ENCODE measurements at places on chromosomes 13 and 19.

DNA sequence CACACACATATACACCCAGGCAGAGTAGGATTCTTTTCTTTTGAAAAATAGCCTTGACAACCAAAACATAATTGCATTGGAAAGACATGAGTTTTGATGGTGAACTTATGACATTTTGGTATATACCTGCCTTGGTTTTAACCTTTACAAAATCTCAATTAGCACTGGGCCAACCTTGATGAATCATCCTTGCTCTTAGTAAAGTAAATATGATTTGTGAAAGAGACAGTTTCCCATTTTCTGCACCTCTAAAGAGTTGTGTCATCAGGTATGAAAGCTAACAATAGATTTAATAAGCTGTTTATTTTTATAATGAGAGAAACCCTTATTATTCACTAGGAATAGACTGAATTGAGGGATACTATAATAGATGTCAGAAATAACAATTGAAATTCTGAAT lies 15.7 kb upstream of the ENOX1 start:
- no peak for DNase-seq

GRCh38 chr19:6691342-6691741 lies 21.4 kb upstream of the TNFSF14 start:
- no peak for DNase-seq

DNA sequence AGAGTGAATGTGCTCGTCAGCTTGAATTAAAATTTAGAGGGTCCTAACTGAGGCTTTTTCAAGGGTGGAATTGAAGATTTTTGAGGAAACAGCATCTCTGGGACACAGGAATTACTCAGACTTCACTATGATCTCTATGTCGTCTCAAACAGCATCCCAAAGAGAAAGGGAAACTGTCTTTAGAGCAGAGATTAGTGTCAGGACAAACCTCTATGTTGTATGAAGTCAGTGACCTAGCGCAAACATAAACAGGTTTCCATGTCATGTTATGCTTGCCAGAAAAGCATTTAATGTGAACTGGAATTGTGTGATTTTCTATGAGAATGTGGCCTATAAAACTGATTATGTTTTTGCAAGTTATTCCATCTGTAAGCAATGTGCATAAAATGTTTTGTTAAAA lies 573.7 kb downstream of the GPC6 start:
- DNase-seq: no peak

DNA sequence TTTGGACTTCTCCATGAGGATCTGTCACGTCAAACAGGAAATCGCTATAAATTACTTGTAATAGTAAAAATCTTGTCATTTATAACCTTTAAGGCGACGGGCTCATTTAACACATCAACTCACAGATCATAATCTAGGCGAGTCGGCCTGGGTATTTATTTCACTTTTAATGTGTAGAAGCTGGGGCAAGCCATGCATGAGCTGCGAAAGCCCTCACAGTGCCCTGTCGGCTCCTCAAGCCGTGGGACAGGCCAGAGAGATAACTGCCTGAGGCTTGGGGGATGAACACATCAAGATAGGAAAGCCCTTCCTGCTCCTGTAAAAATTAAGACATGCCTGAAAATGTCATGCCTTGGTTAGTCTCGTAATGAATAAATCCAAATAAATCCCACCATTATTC lies 30.8 kb downstream of the SOX1 start:
- no peak for DNase-seq

DNA sequence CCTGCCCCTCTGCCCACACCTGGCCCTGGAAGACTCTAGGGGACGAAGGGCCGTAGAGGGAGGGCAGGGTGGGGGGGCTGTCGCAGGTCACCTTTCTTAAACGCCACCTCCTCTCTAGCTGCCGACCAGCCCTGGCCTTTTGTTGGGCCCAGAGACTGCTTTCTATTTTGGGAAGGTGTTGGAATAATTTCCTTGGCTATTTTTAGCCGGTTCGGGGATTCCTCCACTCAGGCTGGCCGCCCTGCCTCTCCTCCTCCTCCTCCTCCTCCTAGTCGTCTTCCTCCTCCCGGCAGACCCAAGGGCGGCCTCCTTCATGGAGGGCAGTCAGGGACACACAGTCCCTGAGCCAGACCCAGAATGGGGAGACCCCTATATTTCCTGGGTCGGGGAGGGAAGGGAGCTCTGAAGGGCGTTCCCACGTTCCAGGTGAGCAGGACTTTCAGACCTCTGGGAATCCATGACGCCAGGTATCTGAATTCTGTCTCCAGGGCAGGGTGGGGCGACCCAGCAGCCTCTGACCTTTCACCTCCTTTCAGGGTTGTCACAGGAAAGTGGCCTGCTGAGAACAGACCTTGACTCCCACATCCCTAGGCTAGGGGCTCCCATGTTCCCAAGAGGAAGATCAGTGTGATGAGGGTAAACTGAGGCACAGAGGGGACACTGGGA lies 19.9 kb downstream of the GADD45B start:
- no peak for DNase-seq

- DNase-seq: no peak
Observed at GRCh38 chr19:4575267-4576015, 16.0 kb upstream of the SEMA6B start.

- no peak for DNase-seq
Observed at GRCh38 chr13:112350300-112350699, 25.9 kb upstream of the SPACA7 start.

Measured in stimulated activated CD8-positive, alpha-beta memory T cell treated with anti-CD3 and anti-CD28 coated beads, Interleukin-2, amount 100 ng/mL, for 1 hour (primary cell).